ENCODE measurements at places on chromosomes 1 and 21.
A peak's percentile ranks its signal among the peaks of the same experiment; 100 is the strongest.

DNA sequence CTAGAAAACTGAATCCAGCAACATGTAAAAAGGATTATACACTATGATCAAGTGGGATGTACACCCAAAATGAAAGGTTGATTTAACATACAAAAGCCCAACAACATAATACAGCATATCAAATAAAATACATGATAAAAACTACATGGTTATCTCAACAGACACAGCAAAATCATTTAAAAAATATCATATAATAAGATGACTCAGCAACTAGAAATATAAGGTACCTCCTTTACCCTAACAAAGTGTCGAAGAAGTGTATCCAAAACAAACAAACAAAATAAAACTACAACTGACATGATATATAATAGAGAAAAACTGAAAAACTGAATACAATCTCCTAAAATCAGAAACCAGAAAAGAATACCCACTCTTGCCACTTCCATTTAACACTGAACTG is 969.1 kb downstream of the AMY1C start:
- no peak for DNase-seq

DNA sequence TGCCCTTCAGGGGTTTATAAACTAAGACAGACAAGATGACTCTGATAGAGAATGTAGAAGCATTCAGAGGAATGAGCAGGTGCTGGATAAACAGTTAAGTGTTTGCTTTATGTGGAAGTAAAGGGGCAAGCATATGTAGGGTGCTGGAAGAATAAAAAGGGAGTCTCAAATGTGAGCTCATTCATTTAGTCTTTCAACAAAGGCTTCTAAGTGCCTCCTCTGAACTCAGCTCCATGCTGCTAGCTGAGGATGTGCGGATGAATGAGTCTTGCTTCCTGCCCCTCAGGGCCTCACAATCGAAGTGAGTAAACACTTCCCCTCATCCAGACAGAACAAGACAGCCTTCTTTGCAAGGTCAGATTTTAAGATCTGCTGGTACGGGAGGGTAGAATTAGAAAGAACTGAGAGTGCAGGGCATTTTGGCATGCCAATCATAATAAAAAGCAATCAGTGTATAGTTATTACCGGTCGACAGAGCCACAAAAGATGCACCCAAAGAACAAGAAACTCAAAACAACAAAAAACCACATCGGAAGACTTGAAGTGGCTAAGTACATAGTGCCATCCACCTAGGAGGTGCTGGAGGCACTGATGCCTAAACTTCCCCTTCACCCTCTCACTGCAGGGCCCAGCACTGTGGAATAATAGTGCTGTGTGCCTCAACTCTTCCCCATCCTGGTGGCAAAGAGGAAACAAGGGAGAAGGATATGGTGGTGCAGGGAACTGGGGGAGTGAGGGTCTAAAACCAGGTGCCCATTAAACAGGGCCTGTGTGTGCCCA is 69.8 kb downstream of the TNR start:
- DNase-seq, result no peak

GRCh38 chr1:66752000-66752592 is at the start of gene DYNLT5:
Gene DYNLT5, plus strand, starts transcription at chr1:66752459. Its CDS starts 2,200 bp downstream, at chr1:66754659.
- peak; percentile 78 for DNase-seq

GRCh38 chr21:46151989-46152926 is 3.1 kb downstream of the FTCD start:
- no peak for DNase-seq

GRCh38 chr1:180849031-180849775 is 63.5 kb upstream of the KIAA1614 start:
- DNase-seq, result no peak

DNA sequence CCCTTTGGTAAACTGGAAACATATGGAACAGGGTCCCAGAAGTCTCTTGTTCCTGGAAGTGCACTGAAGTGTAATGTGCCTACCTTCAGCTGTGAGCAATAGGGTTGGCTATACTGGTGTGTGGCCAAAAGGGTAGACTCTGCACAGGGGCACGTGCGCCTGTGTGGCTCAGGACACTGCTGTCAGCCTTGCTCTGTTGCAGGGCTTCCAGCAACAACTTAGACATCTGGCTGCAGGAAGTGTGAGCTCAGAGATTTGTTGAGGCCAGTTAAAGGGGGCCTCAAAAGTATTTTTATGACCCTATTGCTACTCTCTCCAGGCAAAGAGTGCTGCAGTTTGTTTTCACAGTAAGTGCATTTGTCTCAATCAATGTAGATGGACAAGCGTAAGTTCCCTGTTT is 7.5 kb downstream of the CTPS1 start:
- DNase-seq, result no peak

DNA sequence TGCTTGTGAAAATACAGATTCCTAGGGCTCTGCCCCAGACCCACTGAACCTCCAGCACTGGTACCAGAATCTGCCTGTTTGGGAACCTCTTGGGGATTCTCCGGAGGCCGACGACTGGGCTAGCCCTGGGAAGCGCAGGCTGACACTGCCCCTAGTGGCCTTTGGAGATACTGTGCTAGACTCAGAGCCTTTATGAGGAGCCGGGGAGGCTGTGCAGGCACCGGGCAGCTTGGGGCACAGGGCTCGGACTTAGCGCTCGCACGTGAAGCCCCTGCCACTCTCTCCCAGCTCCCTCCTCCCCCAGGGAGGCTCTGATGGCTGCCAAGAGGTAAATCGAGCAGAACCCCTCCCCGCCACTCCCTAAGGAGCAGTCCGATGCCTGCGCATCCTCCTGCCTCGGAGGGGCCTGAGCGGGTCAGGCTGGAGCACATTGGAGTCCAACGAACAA is 144.6 kb upstream of the TNR start:
- no peak for DNase-seq

DNA sequence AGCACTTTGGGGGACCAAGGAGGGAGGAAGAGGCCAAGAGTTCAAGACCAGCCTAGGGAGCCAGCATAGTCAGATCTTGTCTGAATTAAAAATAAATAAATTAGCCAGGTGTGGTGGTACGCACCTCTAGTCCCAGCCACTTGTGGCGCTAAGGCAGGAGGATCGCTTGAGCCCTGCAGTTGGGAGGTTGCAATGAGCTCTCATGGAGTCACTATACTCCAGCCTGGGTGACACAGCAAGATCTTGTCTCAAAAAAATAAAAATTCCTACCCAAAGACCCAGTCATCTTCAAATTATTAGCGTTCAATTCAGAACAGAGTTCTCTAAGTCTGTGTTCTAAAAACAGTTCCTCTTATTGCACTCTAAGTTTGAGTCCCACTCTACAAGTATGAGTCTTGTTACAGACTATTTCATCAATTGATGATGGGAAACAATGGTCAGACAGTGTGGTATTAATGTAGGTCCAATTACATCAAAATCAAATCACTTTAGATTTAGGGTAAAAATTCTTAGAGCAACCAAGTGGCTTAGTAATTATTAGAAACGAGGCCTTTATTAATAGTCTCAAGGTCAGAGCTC is 6.9 kb downstream of the FOXJ3 start:
- no peak for DNase-seq

DNA sequence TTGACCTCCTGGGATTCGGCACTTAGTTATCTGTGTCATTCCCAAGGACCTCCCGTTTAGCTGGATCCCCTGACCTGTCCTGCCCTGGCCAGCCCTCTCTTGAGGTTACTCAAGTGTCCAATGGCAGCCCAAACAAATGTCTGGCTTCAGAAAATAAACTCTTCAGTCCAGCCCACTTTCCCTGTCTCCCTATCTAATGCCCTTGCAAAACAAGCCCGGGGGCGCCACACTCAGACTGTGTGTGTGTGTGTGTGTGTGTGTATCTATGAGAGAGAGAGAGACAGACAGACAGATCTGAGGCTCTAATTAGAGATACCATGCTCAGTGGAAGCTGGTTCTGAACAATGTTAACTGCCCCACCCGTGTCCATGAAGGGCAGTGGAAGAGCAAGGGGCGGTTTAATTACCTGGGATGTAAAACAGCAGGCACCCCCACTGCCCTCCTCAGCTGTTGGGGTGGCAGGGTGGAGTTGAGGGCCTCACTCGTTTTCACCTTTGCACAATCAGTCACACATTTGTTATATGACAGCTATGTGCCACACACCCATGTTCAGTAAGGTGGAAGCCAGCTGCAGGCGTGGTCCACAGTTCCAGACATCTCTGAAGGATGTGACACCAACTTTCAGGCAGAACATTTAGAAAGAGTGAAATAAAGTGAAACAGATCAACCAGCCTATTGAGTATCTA is 57.4 kb downstream of the B3GALT5 start:
- no peak for DNase-seq

DNA sequence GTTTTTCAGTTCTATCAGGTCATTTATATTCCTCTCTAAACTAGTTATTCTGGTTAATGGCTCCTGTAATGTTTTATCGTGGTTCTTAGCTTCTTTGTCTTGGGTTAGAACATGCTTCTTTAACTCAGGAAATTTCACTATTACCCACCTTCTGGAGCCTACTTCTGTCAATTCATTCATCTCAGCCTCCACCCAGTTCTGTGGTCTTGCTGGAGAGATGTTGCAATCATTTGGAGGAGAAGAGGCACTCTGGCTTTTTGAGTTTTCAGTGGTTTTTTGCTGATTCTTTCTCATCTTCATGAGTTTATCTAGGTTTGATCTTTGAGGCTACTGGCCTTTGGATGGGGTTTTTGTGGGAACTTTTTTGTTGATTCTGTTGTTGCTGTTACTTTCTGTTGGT is 213.0 kb downstream of the BRINP2 start:
- DNase-seq, result no peak

- DNase-seq, result peak; percentile 12
Measured at GRCh38 chr1:95916616-95917015, 682.6 kb downstream of the RWDD3 start.

Data from KG1 (cell line).